ENCODE measurements at places on chromosomes 2 and 18.

DNA sequence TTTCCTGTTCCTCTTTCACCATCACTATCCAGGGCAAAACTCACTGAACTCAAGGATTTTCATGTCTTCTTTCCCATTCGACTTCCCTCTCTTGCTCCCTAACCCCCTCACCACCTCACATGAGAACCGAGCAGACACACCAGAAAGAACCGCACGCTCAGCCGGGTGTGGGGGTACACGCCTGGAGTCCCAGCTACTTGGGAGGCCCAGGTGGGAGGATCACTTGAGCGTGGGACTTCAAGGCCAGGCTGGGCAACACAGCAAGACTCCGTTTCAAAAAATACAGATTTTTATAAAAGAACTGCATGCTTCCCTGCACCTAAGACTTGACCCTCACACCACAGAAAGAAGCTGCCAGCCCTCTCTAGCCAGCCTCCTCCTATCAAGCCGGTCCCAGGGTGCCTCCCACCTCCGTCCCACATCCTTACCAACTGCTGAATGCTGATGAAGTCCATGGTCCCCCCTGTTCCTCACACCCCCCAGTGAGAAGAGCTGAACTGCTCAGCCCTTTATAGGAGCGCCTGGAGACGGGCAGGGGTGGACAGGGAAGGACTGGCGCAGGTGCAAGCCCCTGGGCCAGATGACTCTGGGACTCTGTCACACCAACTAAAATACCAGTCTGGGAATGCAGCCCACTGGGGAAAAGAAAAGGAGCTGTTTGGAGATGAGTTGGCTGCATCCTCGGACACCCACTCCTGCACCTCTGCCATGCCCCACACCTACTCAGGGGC is at the start of gene ANKRD23:
ANKRD23 (minus strand) TSS at position 484 of the 731 bp plus-strand sequence; CDS start at position 455, 29 bp downstream.
- no peak for DNase-seq

DNA sequence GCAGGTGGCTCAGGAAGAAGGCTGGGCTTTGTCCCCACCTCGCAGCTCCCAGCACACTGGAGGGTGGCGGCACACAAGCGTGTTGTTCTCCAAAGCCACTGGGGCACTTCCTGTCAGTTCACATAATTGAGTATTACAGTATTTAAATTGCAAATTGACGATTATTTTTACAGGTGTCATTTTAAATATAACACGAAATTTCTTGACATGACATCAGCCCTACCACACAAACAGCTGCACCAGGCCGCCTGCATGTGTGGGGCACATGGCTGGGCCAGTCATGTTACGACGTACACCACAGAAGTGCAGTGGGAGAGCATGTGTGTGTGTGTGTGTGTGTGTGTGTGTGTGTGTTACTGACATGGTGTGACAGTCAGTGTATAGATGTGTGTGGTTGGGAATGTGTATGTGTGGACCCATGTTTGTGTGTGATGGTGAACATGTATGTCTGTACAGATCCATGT is 155.6 kb downstream of the TTC32 start:
- no peak for DNase-seq

- no peak for DNase-seq
Observed at GRCh38 chr2:150976604-150977003, 285.1 kb downstream of the RBM43 start.

GRCh38 chr18:32877371-32877770 is 104.5 kb upstream of the KLHL14 start:
- peak; percentile 30 for DNase-seq

GRCh38 chr2:232910376-232910775 is 40.3 kb downstream of the SNORC start:
- DNase-seq = no peak

DNA sequence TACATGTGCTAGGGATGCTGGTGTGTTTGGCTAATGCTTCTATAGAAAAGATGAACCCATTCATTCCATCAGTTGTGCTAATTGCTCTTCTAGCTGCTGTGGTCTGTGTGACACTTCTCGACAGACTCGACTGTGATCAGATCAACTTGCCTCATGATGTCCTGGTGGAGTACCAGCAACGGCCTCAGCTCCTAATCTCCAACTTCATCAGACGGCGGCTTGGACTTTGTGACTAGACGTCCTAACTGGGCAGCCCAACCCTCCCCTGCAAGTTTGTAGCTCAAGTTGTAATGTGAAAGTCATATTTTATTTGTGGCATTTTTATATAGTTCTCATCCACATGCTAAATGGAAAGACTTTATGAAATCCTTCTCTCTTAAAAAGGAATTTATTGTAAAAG is 33.0 kb downstream of the UPP2 start:
- no peak for DNase-seq

DNA sequence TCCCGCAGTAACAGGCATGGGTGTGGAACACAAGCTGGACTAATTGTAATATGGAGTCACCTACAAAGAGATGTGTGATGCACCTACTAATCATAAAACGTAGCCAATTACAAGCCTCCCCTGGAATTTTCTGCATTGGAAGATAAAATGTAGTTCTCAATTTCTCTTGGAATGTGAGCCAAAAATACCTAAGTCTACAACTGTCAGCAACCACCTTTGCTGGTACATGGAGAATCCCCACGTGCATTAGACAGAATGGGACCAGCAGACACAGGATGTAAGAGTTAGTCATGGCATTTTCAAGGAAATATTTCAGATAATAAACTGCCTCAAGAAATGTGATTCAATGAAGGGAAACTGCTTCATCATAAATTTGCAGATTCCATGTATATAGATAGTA is 85.6 kb upstream of the DCC start:
- DNase-seq = no peak

All from WERI-Rb-1 (cell line).